ENCODE measurements at places on chromosomes 13 and 19.

- H3K27me3 ChIP-seq: peaks cover 14% of the 10 kb centered on the region
- no peak overlapping the region for H3K4me3 ChIP-seq
- no peak for DNase-seq
- no peak overlapping the region for H3K27ac ChIP-seq
- no peaks in the 10 kb centered on the region for H3K36me3 ChIP-seq
These were observed 20.1 kb upstream of the ESD start for GRCh38 chr13:46817095-46817494.

DNA sequence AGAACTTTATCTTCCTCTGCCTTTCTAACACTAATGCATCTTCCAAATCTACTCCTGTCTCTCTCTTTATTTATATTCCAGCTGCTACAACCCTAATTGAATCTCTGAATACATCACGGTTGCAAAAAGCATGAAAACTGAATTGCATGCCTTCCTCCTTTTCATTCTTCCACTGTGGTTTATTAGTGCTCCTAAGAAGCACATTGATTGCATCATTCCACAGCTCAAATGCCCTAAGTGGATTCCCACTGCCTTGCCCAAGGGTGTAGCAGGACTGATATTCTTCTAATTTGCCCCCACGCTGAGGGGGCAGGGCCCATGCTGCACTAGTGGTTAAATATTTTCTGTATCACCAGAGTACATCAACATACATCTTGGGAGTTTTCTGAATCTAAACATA, 640.8 kb downstream of the EFNB2 start:
- H3K4me1 ChIP-seq: no peaks in the 10 kb centered on the region
- H3K27ac ChIP-seq: no peak overlapping the region
- no peak overlapping the region for H3K4me3 ChIP-seq
- DNase-seq: no peak
- H3K36me3 ChIP-seq: no peaks in the 10 kb centered on the region
- H3K27me3 ChIP-seq: no peaks in the 10 kb centered on the region

GRCh38 chr13:78131811-78132210, 213.2 kb upstream of the EDNRB start:
- H3K27ac ChIP-seq: no peak overlapping the region
- DNase-seq: no peak
- no peaks in the 10 kb centered on the region for H3K4me1 ChIP-seq
- no peaks in the 10 kb centered on the region for H3K36me3 ChIP-seq

GRCh38 chr13:99486996-99487395, 14.3 kb upstream of the TM9SF2 start:
- peaks cover 31% of the 10 kb centered on the region for H3K36me3 ChIP-seq
- H3K4me3 ChIP-seq: no peak overlapping the region
- H3K27ac ChIP-seq: no peak overlapping the region
- no peak for DNase-seq
- no peaks in the 10 kb centered on the region for H3K27me3 ChIP-seq

GRCh38 chr19:4362101-4362828, 18.9 kb downstream of the MPND start:
- no peak for DNase-seq
- H3K36me3 ChIP-seq: peaks cover 28% of the 10 kb centered on the region
- no peak overlapping the region for H3K4me3 ChIP-seq
- H3K4me1 ChIP-seq: peaks cover 8% of the 10 kb centered on the region
- H3K27ac ChIP-seq: peak overlapping the region; percentile 11

DNA sequence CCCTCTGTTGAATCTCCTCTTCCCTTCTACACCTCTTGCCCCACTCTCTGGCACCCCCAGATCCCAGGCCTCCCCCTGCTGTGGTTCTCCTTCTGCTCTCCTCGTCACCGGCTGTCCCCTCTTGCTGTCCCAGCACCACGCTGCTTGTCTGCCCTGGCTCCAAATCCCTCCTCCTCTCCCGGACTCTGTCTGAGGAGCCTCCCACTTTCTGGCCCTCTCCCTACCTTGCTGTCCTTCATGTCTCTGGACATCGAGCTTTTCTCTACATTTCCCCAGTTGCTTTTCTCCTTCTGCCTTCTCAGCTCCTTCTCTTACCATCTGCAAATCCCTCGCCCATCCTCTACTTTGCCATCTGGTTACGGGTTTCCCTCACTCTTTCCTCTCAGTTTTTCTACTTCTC, 1.2 kb downstream of the ZNF347 start:
- peaks cover 24% of the 10 kb centered on the region for H3K4me1 ChIP-seq
- no peak for DNase-seq
- peak overlapping the region; percentile 90 for H3K27ac ChIP-seq
- no peaks in the 10 kb centered on the region for H3K27me3 ChIP-seq

DNA sequence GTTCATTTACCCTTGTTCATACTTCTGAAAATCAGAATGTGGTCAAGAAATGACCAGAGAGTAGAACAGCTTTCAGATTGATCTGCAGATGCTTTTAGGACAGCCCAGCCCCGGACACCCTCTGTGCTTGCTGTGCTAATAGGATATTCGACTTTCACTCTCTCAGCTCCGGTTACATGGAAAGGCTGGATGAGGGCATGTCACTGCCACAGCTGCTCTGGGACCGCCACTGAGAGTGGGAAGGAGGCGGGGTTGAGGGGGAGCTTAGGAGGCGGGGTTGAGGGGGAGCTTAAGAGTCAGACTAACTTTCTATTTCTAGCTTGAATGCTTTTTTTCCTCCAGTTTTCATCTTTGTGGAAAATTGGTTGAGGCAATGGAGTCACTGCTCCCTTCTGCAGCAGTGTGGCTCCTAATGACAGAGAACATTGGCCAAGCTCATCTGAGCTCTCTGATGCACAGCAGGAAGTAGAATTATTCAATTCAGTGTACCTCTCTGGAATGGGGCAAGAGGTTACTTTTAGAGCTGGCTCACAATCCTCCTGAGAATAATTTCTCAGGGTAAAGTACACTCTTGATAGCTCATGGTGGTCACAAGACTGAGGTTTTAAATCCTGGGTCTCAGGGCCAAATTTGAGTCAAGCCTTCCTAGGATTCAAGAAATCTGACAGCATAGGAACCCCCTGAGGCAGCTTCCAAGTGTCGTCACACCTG, 74.6 kb upstream of the NPAS1 start:
- H3K27me3 ChIP-seq: no peaks in the 10 kb centered on the region
- peaks cover 10% of the 10 kb centered on the region for H3K4me1 ChIP-seq
- H3K4me3 ChIP-seq: no peak overlapping the region
- peaks cover 14% of the 10 kb centered on the region for H3K36me3 ChIP-seq
- no peak for DNase-seq

All from activated naive CD4-positive, alpha-beta T cell treated with anti-CD3 and anti-CD28 coated beads, Interleukin-2, amount 10 ng/mL, durations not matched to agents 7 days and 5 days (primary cell).